CD4-positive, alpha-beta memory T cell (primary cell): ENCODE measurements at places on chromosomes 6 and 20.

DNA sequence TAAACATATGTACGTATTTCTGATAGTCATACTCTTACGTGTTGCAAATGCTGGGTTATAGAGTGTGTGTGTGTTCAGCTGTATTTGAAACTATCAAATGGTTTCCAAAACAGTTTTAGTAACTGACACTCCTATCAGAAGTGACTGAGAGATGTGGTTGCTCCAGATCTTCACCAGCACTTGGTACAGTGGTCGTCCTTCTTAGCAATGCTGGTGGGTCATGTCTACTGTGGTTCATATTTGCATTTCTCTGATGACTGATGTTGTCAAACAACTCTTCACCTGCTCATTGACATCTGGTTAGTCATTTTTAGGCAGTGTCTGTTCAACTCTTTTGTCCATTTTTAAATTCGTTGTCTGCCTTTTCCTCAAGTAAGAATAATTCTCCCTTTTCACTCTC lies 259.3 kb downstream of the KIF16B start:
- no peaks in the 10 kb centered on the region for H3K4me1 ChIP-seq
- H3K27me3 ChIP-seq: no peaks in the 10 kb centered on the region
- no peak overlapping the region for H3K27ac ChIP-seq
- no peak for DNase-seq
- no peak overlapping the region for H3K4me3 ChIP-seq

- H3K36me3 ChIP-seq: no peaks in the 10 kb centered on the region
- H3K4me3 ChIP-seq: no peak overlapping the region
- DNase-seq: no peak
- no peaks in the 10 kb centered on the region for H3K27me3 ChIP-seq
Observed at GRCh38 chr20:30949761-30950160, 307.7 kb upstream of the DEFB115 start.

- H3K4me3 ChIP-seq: no peak overlapping the region
- H3K36me3 ChIP-seq: no peaks in the 10 kb centered on the region
- no peak for DNase-seq
- H3K27me3 ChIP-seq: no peaks in the 10 kb centered on the region
- no peaks in the 10 kb centered on the region for H3K4me1 ChIP-seq
- no peak overlapping the region for H3K27ac ChIP-seq
Observed at GRCh38 chr20:23180451-23180921, 94.4 kb upstream of the CD93 start.

DNA sequence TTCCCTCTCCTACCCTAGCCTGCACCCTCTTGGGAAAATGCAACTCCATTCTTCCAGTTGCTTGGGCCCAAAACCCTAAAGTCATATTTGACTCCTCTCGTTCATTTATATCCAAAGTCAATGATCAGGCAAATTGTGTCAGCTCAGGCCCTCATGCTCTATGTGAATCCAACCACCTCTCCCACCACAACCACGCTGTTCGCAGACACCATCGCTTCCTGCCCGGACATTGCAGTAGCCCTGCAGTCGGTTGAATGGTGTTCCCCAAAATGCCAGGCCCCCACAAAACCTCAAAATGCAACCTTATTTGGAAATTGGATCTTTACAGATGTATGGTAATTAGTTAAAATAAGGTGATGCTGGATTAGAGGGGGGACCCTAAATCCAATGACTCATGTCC lies 98.3 kb downstream of the PREX1 start:
- no peaks in the 10 kb centered on the region for H3K27me3 ChIP-seq
- H3K4me3 ChIP-seq: no peak overlapping the region
- H3K4me1 ChIP-seq: peaks cover 14% of the 10 kb centered on the region
- H3K36me3 ChIP-seq: peaks cover 64% of the 10 kb centered on the region
- DNase-seq: no peak

DNA sequence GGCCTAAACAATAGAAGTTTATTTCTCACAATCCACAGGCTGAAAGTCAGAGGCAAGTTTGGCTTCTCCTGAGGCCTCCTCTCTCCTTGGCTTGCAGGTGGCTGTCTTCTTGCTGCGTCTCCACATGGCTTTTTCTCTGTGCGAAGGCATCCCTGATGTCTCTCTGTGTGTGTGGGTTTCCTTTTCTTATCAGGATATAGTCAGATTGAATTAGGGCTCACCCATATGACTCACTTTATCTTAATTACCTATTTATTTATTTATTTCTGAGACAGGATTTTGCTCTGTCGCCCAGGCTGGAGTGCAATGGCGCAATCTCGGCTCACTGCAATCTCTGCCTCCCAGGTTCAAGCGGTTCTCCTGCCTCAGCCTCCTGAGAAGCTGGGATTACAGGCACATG lies 30.7 kb downstream of the LINC00237 start:
- H3K27me3 ChIP-seq: no peaks in the 10 kb centered on the region
- H3K4me3 ChIP-seq: no peak overlapping the region
- H3K4me1 ChIP-seq: no peaks in the 10 kb centered on the region
- no peak overlapping the region for H3K27ac ChIP-seq
- no peaks in the 10 kb centered on the region for H3K36me3 ChIP-seq

GRCh38 chr6:169171951-169172350 lies 81.7 kb downstream of the THBS2 start:
- H3K4me3 ChIP-seq: no peak overlapping the region
- H3K27ac ChIP-seq: no peak overlapping the region
- H3K36me3 ChIP-seq: no peaks in the 10 kb centered on the region
- no peak for DNase-seq
- no peaks in the 10 kb centered on the region for H3K27me3 ChIP-seq
- H3K4me1 ChIP-seq: no peaks in the 10 kb centered on the region

DNA sequence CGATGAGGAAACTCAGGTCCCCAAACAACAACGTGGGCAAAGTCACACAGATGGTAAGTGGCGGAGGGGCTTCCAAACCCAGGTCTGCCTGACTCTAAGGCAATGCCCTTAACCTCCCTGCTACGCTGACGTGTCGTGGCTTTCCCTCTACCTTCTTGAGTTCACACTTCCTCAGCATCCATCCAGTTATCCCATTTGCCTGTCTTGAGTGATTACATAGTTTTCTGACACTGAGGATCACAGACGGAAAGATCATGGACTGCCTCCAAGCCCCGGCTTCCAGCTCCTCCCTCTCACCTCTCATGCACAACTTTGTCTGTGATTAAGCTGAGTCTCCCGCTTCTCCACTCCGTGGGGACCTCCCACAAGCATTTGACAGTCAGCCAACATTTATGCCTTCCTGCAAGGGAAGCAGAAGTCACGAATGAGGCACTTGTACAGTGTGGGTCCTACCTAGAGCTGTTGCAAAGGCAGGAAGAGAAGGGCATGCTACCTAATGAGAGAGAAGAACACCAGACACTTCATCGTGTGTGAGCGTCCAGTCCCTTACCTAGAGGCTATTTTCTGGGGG lies 33.8 kb downstream of the TBC1D7 start:
- H3K4me3 ChIP-seq: no peak overlapping the region
- H3K4me1 ChIP-seq: no peaks in the 10 kb centered on the region
- peaks cover 23% of the 10 kb centered on the region for H3K36me3 ChIP-seq

- H3K27ac ChIP-seq: no peak overlapping the region
- no peaks in the 10 kb centered on the region for H3K4me1 ChIP-seq
- no peak for DNase-seq
- H3K27me3 ChIP-seq: no peaks in the 10 kb centered on the region
Observed at GRCh38 chr6:10518557-10519407, 2.4 kb upstream of the GCNT2 start.
